Foreskin melanocyte (primary cell): ENCODE measurements at places on chromosomes 11 and 22.
A peak's percentile ranks its signal among the peaks of the same experiment; 100 is the strongest.

GRCh38 chr22:23767673-23768548 is at the start of gene CHCHD10:
TSS of gene CHCHD10 (minus strand) at chr22:23767972. CDS start at chr22:23767874, 98 bp downstream.
- peak; percentile 77 for DNase-seq

GRCh38 chr11:69144316-69145049 is 11.3 kb upstream of the SMIM38 start:
- DNase-seq: no peak

DNA sequence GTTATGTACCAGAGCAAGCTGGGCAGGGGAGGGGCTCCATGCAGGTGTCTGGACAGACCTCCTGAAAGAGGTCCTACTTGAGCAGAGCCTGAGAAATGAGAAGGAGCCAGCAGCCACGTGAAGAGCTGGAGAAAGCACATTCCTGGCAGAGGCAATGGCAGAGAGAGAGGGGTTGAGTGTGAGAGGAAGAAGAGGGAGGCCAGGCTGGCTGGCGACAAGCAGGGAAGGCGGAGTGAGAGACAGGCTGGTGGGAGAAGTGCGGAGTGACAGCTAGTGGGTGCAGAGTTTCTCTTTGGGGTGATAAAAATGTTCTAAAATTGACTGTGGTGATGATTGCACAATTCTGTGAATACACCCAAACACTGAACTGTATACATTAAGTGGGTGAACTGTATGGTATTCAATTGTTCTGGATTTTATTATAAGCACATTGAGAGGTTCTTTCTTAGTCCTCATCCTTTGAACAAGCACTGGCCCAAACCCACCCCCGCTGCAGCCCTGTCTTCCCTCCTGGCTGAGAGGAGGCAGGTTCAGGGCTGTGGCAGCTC is 29.4 kb downstream of the RPL27A start:
- DNase-seq: no peak

DNA sequence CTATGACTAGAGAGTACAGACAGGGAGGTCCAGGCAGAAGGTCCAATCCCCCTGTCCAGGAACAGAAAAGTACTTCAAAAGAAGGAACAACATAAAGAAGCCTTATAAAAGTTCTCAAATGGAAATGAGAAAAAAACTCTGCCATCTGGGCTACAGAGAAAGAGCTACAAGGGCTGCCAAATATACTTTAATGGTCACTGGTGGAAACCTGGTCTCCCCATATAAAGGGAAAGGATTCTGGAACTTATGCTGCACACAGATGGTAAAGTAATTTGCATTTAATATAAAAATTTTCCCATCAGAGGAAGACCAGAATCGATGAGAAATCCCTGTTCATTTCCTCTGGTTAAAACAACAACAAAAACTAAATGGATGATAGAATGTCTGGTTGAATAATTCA is 119.4 kb upstream of the MTMR2 start:
- no peak for DNase-seq

DNA sequence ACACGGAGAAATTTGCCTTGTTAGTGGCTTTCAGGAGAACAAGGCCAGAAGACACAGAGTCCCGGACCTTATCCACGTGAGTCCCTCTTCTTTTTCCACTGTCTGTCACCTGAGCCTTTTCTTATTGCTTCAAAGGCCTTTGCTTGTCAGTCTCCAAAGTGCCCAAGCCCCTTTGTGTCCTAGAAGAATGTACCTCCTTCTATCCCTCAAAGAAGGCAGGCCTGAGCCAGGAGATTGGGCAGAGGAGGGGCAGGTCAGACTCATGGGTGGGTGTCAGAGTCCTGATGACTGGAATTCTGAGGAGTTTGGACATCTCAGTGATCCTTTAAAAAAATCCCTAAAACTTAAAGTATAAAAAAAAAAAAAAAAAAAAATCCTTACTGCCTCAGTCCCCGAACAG is 299.6 kb upstream of the NCAM1 start:
- DNase-seq: no peak

GRCh38 chr22:39856588-39856987 is 37.0 kb downstream of the ENTHD1 start:
- DNase-seq: no peak

DNA sequence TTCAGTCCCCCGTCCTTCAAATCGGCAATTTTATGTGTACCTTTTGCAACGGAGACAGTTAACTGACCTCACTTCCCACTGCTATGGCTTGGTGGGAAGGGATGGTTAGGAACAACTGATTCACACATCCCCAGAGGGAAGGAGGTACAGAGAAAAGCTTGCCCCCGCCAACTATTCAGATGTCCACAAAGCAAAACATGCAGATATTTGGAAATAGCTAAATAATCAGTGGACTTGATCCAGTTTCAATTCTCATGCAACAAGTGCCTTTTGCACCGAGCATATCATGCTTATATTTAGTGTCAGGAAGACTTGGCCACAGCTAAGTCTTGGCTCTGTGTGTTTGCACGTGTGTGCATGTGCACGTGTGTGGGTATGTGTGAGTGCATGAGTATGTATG is 144.6 kb downstream of the SNX19 start:
- no peak for DNase-seq

DNA sequence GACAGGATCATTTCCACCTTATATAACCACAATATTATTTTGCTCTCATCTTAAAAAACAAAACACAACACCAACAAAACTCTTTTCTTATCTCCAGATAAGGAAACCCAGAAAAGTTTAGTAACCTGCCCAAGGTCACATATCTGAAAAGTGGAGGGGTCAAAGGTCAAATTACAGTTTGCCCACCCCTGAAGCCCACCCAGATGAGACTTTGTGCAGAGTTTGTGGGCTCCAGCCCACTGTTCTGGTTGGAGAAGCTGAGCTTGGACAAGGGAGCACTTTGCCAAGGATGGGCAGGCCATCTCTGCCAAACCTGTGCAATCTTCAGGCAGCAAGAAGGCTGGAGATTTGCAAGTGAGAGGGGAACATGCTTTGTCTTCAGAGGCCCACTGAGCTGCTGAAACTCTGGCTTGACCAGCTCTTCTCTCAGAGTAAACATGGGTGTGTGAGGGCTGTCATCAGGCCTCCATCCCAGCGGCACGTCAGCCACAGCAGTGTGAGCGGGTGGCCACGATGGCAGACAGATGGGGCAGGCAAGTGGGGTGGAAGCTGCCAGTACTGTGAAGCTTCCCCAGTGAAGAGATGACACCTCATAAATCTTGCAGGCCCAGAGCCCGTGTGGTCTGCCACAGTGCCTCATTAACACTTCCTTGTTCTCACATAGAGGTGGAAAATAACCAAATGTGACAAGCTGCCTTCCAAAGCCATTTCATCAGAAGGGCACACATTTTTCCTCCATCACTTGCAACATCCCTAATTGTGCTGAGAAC is 111.8 kb downstream of the CCDC81 start:
- DNase-seq: no peak

- no peak for DNase-seq
Observed at GRCh38 chr11:64146036-64146955, 19.6 kb downstream of the MACROD1 start.

DNA sequence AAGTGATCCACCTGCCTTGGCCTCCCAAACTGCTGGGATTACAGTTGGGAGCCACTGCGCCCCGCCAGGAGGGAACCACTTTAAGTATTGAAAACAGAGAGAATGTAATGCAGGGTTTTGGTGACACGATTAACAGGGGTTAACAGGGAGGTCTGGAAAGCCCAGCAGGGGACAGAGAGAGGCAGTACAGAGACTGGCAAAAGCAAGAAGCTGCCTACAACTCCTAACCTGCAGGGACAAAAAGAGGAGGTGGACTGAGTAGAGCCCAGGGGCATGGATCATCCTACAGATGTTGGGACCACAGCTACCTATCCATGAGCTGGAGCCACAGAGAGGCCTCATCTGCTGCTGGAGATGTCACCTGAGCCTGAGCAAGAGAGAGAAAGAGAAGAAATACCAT is 1.7 kb upstream of the SPINDOC start:
- DNase-seq: no peak

- DNase-seq: no peak
Observed at GRCh38 chr22:48084041-48084728, 1321.7 kb downstream of the TBC1D22A start.

GRCh38 chr11:113338730-113339129 is 24.3 kb downstream of the TTC12 start:
- DNase-seq: no peak

- no peak for DNase-seq
Observed at GRCh38 chr11:112367461-112367860, 106.8 kb upstream of the PLET1 start.

DNA sequence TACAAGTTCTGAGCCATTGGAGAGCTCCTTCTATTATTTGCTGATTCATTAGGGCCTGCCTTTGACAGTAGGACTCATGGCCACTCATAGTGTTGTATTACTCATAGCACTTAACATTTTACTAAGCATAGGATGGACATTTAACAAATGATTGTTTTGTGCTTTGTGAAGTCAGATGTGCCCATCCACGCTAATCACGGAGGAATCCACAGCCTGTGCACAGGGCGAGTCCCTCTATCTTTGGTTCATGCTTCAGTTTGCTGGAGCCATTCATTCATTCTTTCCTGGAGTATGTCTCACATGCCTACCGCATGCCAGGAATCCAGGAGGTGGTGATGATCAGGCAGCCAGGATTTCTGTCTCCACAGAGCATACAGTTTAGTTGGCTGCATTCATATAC is 254.1 kb downstream of the NTM start:
- peak; percentile 61 for DNase-seq
